ENCODE measurements at places on chromosomes 3 and 15. TPM values are rescaled to one million over a fixed set of nuclear protein-coding genes. Genes with fewer than 3 reads are reported as not detected.

DNA sequence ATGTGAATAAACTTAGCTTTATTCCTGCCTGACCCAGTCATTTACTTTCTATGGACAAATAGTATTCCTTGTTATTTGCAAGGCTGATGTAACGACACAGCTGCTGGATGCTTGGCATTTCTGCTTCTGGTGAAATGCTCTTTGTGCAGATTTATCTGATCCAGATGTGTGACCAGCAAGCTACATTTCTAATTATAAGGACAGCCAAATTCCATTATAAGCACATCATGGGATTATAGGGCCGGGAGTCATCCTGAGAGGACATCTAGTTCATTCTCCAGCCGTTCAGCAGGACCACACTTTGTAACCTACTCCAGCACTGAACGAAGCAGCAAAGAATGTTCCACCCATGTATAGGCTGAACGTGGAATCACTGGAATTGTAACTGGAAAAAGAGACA, 42.9 kb downstream of the FNDC3B start:
- DNase-seq = no peak

DNA sequence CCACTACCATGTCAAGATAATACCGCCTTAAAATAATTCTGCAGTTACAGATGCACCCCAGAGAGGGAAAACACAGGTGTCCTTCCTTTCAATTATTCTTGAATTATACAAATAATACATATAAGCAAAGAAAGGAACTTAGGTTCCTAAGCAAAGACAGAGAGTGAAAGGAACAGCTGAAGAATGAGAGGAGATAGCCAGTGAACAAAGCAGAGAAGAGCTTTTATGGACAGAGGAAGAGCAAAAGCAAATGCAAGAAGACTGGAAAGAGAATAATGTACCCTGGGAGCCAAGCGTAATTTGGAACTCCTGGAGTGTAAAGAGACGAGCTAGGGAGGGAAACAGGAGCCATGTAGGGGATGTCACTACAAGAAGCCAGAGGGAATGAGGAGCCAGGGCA, 21.7 kb downstream of the GPR176 start:
- DNase-seq = no peak

- no peak for DNase-seq
These were observed 32.9 kb upstream of the ACAD9 start for GRCh38 chr3:128846486-128846891.

DNA sequence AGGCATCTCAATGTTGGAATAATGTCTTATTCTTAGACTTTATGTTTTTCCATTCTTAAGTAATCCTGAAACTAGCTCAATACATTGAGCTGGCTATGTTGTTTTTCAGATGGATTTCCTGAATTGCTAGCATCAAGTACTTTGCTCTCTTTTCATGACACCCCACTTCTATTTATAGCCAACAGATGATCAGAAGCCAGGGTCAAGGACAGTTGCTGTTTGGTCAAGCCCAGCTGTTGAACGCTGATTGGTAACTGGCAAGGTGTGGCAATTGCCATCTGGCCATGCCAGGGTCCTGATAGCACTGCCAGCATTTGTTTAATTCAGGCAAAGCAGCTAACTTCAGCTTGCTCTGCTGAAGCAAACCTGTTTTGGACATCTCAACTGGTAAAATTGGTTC, 46.2 kb upstream of the PLCL2 start:
- no peak for DNase-seq

DNA sequence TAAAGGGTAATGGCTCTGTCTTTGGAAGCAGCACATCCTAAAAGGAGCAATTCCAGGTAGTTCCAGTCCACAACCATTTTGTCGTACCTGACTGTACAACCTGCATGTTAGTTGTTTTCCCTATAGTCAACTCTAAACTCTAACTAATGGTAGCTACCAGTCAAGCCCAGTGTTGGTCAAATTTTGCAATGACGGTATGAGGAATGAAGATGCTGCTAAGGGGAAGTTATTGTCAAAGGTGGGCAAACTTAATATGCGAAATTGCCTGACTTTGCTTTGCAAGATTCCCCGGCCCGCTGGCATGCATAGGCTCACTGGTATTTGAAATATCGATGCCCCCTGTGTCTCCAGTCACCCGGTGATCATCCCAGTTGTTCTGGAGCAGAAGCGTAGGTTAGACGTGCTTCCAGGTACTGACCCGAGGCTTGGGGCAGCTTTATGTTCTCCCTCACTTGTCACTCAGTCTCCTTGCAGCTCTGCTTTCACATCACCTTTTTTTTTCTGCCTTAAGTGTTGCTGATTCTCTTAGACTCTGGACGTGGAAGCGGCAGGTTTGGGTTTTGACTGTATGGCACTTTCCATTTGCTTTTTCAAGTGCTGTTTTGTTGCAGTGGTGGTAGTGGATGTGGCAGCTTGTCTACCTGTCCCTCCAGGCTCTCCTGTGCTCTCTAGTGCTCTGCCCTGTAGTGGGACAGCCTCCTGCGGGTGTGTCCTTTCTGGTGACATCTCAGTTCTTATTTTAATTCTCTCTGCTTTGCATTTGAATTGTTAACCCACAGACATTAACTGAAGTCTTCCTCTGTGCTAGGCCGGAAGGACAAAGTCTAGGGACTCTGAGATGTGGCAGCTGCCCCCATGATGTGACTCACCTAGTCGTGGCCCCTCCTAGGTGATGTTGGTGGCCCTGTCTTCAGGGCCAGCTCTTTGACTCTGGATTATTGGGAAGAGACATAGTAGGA, 95.8 kb upstream of the UMPS start:
- no peak for DNase-seq

- DNase-seq = peak; percentile 31
These were observed 243.7 kb downstream of the CHST2 start for GRCh38 chr3:143363276-143363675.

- no peak for DNase-seq
These were observed 128.7 kb downstream of the SCAPER start for GRCh38 chr15:76776480-76776879.

GRCh38 chr3:178810181-178810580, 261.4 kb downstream of the ZMAT3 start:
- no peak for DNase-seq

DNA sequence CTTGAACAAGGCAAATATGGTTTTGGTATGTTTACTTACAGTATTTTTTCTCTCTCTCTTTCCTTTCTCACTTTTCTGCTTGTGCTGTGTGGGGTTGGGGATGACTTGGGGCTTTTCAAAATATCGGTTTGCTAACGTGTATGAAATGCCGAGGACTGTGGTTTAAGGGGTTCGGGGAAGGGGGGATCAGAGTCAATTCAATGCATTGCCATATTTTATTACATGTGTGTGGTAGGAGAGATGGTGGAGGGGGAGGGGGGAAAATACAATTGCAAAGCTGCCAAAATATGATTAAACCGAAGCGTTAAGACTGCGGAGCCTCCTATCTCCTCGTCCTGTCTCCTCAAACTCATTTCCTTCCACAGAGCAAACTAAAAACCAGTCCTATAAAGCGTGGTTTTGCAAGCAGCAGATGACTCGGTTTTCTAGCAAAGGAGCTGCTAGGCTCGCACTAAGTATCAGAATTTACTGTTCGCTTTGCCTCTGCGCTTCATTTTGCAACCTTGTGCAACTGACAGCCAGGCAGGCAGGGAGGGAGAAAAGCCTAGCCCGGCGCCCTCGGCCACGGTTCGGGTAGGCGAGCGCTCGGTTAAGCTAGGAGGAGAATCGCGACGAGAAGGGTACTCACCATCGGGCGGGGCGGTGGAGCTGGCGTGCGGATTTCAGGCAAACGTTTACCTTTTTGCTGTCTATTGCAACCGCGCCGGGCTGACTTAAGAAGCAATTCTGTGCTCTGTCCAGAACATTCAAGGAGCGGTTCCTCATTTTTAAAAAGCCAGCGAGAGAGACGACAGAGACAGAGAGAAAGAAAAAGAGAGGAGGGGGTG, 4.0 kb upstream of the NR2F2 start:
- no peak for DNase-seq

DNA sequence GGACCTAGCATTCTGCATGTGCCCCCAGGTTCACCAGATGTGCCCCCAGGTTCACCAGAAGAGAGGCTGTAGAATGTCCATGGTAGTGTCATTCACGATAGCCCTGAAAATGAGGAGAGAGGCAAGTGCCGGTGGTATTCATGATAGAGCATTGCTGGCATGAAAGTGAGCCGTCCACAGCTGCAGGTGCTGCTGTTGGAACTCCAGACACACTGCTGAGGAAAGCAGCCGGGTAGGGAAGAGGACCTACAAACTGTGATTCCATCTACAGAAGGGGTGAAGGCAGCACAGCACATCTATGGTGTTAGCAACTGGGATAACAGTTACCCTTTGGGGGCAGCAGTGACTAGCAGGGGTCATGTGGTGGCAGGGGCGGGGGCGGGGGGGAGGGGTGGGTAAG, 125.0 kb upstream of the PLXNA1 start:
- no peak for DNase-seq

DNA sequence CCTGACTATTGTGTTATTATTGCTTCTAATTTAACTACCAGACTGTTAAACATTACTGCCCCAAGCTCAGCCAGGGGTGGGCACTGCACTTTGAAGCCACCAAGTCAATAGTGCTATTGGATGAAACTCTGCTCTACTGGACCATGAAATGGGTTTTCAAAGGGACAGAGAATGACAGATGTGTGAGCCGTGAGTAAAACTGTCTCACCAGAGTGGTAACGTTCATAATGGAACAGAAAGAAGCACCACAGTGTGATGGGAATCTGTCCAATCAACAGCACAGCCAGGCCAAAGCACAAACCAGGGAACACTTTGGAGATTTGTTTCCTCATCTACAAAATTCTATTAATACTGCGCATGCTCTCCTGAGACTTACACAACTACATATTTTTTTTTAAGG, 171.8 kb upstream of the LPP start:
- no peak for DNase-seq

DNA sequence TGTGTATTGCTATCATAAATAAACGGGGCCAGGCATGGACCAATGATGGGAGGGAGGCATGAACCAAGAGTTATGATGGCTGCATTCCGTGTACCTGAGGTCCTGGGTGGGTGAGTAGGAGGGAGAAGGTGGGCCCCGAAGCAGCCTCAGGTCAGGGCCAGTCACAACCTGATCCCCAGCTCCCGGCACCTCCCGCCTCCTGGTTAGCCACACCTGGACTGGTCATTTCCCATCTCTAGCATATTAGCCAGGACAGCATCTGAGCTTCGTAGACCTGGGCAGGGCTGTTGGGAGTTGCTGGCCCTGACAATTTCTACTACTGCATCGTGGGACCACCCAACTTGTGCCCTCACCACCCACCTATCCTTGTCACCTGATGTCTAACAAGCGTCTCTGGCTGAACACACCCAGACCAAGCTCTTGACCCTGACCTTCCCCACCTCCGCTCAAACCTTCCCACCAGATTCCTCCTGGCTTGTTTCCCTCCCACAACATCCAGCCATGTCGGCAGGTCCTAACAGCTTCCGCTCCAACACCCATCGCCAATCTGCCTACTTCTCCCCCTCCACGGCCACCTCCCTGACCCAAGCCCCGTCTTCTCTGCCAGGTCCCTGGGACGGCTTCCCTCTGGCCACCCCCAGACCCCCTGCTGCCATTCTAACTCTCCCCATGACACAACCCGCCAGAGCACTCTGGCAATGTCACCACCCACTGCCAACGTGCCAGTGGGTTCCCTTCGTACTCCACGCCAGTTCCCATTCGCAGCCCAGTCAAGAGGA, 133.8 kb upstream of the IQSEC1 start:
- no peak for DNase-seq

DNA sequence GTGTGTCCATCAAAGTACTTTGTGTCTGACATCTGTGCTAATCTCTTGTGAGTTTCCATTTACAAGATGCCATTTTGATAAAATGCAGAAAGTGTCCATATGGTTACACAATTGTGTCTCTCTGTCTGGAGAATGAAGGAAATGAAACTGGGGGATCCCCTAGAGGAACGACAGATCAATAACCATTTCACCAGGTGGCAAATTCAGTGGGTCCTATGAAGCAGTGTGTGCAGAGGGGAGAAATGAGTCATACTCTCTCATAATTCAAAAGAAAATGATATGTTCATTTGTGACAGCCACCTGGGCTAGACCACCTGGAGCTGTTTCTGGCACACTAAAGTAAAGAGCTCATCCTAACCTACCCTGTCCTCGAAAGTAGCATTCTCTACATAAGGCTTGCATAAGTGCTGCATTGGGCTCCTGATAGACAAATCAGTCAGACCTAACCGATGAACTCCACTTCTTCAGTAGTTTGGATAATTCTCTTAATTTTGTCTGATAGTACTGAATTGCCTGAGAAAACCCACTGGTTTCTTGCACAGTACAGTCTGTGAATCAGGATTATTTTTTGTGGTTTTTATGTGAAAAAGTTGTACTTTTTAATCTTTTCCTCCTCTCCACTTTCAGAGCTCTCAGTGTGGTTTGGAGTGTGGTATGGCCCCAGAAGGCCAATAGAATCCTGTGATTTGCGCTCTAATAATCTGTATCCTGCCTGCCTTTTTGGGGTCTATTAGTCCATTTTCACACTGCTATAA, 10.3 kb upstream of the CD47 start:
- DNase-seq = no peak

GRCh38 chr15:62785881-62786828, 256.4 kb upstream of the TPM1 start:
- no peak for DNase-seq

DNA sequence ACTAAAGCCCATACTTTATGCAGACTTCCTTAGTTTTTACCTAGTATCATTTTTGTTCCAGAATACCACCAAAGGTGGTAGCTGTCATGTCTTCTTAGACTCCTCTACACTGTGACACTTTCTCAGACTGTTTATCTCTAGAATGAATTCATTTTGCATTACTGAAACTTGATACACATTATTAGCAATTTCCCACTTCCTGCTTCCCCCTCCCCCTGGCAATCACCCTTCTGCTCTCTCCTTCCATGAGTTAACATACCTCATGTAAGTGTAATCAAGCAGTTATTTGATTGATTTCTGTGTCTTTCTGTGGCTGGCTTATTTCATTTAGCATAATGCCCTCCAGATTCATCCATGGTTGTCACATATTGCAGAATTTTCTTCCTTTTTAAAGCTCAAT, 204.9 kb downstream of the STAG1 start:
- DNase-seq = no peak

DNA sequence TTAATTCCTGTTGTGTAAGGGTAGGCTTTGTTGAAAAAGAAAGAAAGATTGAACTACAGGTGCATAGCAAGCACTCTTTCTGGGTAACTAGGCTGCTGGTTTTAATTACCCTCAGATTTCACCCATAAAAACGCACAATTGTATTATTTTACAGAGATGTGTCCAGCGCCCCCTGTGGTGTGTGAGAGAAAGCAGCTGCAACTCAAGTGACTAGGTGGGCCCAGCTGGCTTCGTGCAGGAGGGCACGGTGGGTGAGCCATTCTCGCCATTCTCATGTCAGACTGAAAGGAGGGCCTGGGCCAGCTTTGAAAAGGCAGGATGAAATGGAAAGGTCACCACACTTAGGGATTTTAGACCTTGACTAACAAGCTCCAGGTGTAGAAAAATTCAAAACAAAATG, 122.6 kb downstream of the LRIG1 start:
- no peak for DNase-seq

The PPIB gene
- total RNA-seq = 736 TPM

The SKOR1 gene
- total RNA-seq = not detected

The SENP8 gene
- 2.4 TPM for total RNA-seq

The TIMP4 gene
- 1.1 TPM for total RNA-seq

The BCL2A1 gene
- total RNA-seq = not detected

The CLDN18 gene
- total RNA-seq = not detected

The ROPN1 gene
- total RNA-seq = not detected

The PARP9 gene
- 15.8 TPM for total RNA-seq

The SPESP1 gene
- 8.4 TPM for total RNA-seq

The RLBP1 gene
- not detected for total RNA-seq

The ITPKA gene
- 115 TPM for total RNA-seq

The ADAMTS17 gene
- total RNA-seq = 2.3 TPM

Measured in kidney epithelial cell (primary cell).